Stromal cell of bone marrow (primary cell): ENCODE measurements at places on chromosomes 13 and 19.

DNA sequence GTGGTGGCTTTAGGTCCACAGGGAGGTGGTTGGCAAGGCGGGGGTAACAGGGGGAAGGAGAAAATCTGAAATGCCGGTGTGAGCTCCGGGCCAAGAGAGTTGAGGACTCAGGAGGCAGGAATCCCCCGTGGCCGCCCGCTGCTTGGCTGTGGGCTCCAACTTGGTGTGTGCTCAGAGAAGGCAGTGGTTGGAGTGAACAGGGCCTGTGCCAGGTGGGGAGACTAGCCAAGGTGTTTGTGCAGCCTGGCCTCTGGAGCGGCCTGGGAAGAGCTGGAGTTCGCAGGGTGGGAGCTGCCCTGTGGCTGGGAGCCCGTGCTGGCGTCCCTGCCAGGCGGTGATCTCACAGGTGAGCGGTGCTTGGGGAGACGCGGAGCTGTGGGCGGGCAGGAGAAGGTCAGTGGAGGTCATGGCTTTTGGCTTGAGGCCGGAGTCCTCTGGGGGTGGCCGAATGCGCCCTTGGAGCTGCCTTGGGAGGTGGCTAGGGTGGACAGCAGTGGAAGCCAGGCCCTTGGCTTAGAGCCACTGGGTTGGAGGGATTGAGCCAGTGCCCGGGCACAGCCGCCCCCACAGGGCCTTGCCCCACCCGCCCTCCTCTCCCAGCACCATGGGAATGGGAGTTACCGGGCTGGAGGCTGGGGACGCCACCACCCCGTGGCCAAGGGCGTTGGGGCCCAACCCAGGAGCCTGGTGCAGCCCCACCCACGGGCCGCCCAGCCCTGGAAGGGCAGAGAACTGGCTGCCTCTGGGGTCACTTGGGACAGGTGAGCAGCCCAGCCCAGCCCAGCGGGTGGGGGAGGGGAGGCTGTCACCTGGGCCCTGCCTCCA lies 7.1 kb upstream of the CIRBP start:
- no peak for DNase-seq

GRCh38 chr19:10764340-10764894 lies 46.5 kb downstream of the DNM2 start:
- DNase-seq: no peak

- DNase-seq: peak; percentile 82
These were observed 1485.3 kb downstream of the PCDH9 start for GRCh38 chr13:65744836-65745235.

DNA sequence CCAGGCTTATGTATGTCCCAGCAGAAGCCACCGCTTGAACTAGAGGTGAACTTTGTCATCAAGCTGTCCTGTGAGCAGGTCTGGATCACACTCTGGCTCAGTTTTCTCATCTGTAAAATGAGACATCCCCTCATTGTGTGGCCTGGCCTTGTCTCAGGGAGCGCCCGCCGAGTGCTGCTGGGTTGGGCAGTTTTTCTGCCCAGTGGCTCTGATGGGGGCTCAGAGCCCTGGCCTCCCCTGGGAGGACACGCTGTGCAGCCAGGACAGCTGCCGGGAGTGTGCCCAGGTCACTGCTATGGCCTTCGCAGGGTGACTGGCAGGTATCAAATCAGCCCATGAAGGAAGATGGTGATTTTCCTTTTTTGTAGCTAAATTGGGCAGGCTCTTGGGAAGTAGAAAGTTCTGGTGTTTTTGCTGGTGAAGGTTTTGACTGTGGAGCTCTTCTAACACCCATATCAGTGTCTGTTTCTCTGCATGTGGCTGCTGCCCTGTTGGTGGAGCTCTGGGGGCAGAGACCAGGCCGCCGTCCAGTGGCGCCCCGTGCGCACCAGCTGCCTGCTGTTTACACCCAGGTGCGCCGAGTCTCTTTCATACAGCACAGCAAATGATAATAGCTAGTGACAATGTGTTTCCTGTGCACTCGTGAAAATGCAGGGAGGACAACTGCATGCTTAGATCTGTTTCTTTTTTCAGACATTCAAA lies 40.8 kb downstream of the SLC7A9 start:
- no peak for DNase-seq

GRCh38 chr13:41398494-41399170 lies 58.7 kb upstream of the RGCC start:
- peak; percentile 31 for DNase-seq

GRCh38 chr19:5155586-5156210 lies 184.9 kb downstream of the PTPRS start:
- no peak for DNase-seq

GRCh38 chr13:46817095-46817494 lies 20.1 kb upstream of the ESD start:
- DNase-seq: no peak

DNA sequence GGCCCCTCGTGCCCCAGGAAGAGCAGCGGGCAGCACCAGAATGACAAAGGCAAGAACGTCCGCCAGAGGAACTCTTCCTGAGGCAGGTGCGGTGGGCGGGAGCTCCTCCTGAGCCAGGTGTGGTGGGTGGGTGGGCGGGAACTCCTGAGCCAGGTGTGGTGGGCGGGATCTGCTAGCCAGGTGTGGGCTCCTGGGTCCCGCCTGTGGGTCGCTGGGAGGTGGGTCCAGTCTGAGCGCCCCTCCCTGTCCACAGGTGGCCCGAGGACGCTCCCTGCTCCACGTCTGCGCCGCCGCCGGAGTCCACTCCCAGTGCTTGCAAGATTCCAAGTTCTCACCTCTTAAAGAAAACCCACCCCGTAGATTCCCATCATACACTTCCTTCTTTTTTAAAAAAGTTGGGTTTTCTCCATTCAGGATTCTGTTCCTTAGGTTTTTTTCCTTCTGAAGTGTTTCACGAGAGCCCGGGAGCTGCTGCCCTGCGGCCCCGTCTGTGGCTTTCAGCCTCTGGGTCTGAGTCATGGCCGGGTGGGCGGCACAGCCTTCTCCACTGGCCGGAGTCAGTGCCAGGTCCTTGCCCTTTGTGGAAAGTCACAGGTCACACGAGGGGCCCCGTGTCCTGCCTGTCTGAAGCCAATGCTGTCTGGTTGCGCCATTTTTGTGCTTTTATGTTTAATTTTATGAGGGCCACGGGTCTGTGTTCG lies 7.0 kb upstream of the HCN2 start:
- DNase-seq: no peak

- no peak for DNase-seq
These were observed 63.4 kb downstream of the MLLT1 start for GRCh38 chr19:6216236-6216995.

DNA sequence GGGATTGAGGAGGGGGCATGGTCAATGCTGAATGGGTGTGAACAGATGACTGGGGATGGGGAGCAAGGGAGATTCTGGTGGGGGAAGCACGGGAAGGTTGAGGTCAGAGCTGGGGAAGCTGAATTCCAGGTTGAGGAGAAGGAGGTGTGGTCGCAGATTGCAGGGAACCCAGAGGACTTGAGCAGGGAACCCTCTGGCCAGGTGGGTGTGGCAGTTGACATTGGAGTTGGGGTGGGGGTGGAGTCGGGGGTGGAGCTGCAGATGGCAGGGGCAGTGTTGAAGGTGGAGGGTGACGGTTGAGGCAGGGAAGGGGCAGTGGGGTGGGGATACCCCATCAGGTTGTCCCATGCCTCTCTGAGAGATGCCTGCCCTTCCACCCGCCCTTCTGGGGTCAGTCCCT lies 94.7 kb downstream of the WTIP start:
- no peak for DNase-seq

- no peak for DNase-seq
These were observed 1.5 kb downstream of the C3 start for GRCh38 chr19:6718741-6719539.

- peak; percentile 53 for DNase-seq
These were observed 6.3 kb downstream of the PGLYRP1 start for GRCh38 chr19:46016426-46017094.

DNA sequence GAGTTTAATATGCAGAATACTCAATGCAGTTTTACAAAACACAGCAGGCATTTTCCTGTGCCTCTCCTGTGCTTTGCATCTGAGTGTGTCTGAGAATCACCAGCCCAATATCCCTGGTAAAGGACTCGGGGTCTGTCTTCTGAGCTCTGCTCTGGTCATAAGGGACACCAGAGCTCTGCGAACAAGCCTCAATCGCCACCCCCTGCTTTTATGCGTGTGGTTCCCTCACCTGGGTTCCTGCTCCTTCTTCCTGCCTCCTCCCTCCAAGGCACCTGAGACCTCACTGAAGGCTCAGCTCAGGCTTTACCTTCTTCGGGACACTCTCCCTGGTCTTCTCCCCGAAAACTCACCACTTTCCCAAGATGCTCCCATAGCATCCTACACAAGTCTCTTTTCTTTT lies 84.5 kb downstream of the EFNB2 start:
- no peak for DNase-seq

DNA sequence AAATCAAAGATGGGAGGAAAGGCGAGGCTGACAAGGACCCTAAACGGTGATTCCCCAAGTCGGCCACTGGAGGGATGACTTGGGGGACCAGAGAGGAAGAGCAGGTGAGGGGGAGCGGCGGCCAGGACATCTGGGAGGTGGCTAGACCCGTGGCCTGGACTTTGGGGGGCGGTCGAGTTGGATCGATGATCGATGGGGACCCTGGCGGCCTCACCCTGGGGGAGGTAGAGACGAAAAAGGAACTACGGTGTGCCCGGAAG lies 7.7 kb upstream of the CIRBP start:
- DNase-seq: no peak

- DNase-seq: no peak
These were observed 8.2 kb downstream of the NFIC start for GRCh38 chr19:3374369-3375112.

GRCh38 chr13:60893801-60894200 lies 496.8 kb downstream of the TDRD3 start:
- no peak for DNase-seq

DNA sequence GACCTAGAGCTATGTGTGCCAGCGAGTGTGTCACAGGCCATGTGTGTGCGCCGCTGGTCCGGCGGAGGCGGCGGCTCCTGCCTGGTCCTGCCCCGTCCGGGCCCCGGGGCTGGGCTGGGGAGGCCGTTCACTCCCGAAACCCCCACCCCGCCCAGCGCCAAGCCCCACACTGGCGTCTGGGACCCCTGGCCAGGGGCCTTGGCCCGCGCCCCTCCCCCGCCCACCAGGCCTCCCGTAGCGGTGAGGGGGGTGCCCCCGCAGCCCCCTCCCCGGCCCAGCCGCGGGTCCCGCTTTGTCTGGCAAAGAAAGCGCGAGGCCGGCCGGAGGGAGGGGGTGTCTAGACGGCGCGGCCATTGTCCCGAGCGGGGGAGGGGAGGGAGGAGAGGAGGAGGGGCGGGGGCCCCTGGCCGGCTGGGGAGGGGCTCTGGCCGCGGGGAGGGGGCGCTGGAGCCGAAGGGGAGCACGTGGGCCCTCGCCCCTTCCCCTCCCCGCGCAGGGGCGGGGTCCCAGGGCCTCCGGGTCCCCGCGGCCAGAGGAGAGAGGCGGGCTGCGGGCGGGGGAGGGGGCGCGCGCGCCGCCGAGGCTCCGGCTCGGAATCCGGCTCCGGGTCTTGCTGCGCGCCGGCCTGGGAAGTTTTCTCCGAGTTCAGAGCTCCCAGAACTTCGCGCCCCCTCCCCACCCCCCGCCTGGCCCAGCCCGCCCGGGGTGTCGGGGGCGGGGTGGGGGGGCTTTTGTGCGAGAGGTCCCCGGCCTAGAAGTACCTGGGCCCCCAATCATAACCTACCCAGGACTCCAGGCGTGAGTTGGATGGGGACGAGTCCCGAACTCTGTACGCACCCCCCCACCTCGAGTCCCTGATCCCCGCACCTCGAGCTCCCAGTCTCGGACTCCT lies 888 bp downstream of the NOTCH3 start:
- no peak for DNase-seq

GRCh38 chr13:40609972-40610726 lies 56.3 kb downstream of the FOXO1 start:
- DNase-seq: no peak

- no peak for DNase-seq
These were observed 426 bp downstream of the KLC3 start for GRCh38 chr19:45340899-45341453.

- DNase-seq: no peak
These were observed 9.1 kb downstream of the SSBP4 start for GRCh38 chr19:18428173-18428786.

GRCh38 chr19:28989739-28990138 lies 223.2 kb downstream of the UQCRFS1 start:
- no peak for DNase-seq

DNA sequence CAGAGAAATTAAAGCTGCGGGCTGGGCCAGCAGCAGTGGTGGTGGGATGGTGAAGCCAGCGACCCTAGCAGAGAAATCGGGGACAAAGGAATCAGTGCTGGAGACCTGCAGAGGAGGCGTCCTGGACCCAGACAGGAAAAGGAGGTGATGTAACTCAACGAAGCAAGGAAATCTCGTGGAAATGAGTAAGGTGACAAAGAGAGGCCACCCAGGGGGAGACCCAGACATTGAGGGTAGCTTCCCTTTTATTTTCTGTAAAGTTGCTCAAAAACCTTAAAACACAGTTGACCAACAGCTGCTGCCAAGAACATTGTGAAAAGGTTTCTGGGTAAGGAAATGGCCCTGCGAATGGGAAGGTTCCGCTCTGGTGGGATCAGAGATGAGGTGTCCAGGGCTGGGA lies 13.3 kb upstream of the RETN start:
- DNase-seq: no peak

GRCh38 chr13:103308667-103309066 lies 242.4 kb upstream of the SLC10A2 start:
- DNase-seq: no peak

DNA sequence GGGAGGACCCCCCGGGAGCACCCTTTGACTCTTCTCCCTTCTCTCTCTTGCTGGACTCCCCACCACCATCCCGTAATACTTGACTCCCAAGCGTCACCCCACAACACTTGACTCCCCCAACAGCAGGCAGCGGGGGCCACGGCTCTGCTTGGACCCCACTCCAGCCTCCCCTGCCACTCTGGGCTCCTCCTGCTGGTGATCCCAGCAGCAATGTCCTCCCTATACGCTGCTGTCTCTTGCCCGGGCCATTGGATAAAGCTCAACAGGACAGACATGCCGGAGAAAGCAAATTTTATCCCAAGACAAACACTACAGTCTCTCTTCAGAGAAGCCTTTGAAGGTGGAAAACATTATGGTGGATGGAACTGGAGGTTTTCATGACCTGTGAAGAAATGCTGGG lies 20.4 kb upstream of the AMER2 start:
- DNase-seq: no peak

DNA sequence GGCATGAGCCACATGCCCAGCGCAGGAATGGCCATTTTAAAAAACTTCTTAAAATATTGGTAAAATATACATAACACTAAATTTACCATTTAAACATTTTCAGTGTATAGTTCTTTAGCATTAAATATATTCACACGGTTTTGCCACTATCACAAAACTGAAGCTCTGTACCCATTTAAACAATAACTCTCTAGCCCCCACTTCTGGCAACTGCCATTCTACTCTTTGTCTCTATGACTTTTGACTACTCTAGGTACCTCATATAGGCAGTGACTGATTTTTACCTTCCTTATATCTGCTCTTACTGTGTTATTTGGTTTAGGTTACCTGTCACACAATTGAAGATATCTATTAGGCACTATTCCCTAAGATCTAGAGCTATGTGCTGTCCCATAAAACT lies 2.3 kb upstream of the KBTBD7 start:
- DNase-seq: no peak

- no peak for DNase-seq
These were observed 683.1 kb downstream of the DIAPH3 start for GRCh38 chr13:59480396-59481259.

- peak; percentile 78 for DNase-seq
These were observed 14.1 kb upstream of the PRKD2 start for GRCh38 chr19:46731007-46731501.
